ENCODE measurements at places on chromosomes 11 and 22. TPM values are rescaled to one million over a fixed set of nuclear protein-coding genes. Genes with fewer than 3 reads are reported as not detected.

GRCh38 chr22:31747441-31747840, 2.5 kb downstream of the PRR14L start:
- DNase-seq, result no peak
- peaks cover 25% of the 10 kb centered on the region for H3K4me1 ChIP-seq
- H3K36me3 ChIP-seq, result peaks cover 13% of the 10 kb centered on the region
- no peaks in the 10 kb centered on the region for H3K27me3 ChIP-seq

- no peaks in the 10 kb centered on the region for H3K36me3 ChIP-seq
- H3K27ac ChIP-seq, result no peak overlapping the region
- H3K4me1 ChIP-seq, result no peaks in the 10 kb centered on the region
- H3K4me3 ChIP-seq, result no peak overlapping the region
- DNase-seq, result no peak
These were observed 1747.2 kb upstream of the RAG2 start for GRCh38 chr11:38345286-38345685.

DNA sequence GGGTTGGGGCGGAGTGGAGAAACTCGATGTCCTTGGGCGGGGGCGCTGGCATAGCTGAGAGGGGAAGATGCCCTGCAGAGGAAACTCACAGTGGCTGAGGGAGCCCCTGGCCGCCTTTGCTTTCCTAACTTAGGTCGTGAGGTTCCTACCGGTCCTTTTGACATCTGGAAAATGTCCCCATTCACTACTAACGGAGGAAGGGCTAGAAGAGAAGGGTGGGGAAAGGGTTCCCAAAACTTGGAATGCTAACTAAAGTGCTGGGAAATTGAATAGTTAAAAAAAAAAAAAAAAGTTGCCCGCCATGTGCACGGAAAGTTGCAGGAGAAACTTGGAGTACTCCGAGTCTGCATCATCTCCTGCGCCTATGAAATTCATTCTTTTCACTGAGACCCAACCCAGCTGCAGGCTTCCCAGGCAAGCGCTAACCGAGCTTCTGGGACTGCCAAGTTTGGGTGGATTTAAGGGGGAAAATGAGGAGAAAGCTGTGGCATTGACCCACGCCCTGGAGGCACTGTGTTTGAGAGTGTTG, 796 bp downstream of the TIMP3 start:
- no peak overlapping the region for H3K27ac ChIP-seq
- H3K4me3 ChIP-seq, result no peak overlapping the region
- H3K36me3 ChIP-seq, result no peaks in the 10 kb centered on the region
- peaks cover 8% of the 10 kb centered on the region for H3K4me1 ChIP-seq

GRCh38 chr11:83957038-83957900, 671.1 kb upstream of the CCDC90B start:
- no peak overlapping the region for H3K4me3 ChIP-seq
- H3K36me3 ChIP-seq, result no peaks in the 10 kb centered on the region
- H3K27me3 ChIP-seq, result no peaks in the 10 kb centered on the region
- DNase-seq, result no peak

DNA sequence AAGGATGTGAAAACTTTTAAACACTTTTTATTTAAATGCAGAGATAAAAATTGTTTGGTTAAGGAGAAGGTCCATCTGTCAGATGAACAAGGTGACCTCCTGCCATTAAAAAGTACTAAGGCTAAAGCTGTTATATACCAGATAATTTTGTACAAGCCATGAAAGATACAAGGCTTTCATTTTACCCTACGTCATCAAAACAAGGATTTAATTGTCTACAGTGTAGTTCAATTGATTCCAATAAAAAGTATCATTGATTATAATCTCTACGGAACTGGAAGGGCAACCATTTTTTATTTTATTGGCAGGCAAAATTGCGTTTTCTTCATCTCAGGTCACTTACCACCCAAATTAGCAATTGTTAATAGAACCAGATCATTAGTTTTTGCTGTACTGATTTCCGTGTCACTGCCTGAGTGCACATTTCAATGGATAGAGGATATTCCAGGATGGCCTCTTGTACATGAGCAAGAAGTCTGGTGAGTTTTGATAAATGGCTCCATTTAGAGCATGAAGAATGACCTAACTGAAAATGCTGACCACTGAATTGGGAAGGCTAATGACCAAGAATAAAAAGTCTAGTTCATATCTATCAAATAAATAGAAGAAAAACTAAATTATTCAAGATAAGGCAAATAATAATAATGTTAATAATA, 564.9 kb downstream of the JRKL start:
- DNase-seq, result no peak
- H3K27me3 ChIP-seq, result no peaks in the 10 kb centered on the region
- no peak overlapping the region for H3K27ac ChIP-seq
- no peaks in the 10 kb centered on the region for H3K36me3 ChIP-seq

DNA sequence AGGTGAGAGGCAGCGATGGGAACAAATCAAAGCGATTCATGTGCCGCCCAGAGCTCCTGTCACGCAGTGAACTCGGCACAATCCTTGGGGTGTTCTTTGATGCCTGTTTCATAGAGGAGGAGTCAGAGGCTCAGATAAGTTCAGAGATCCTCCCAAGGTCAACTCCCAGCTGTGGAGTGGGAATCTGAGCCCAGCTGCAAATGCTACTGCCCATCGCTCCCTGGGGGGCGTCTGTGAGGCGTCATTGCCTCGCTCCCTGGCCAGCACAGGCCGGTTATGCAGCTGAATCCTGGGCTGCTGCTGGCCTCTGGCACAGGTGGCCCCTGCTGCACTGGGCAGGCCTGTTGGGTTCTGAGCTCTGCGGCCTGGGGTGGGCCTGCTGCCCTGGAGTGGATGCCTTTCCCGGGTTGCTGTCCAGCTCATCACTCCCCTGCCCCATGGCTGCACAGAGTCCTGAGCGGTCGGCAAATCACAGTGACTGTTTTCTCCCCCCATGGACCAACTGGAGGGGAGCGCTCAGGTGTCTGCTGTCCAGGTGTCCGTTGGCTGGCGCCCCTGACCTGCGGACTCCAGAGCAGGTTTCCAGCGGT, 36.3 kb upstream of the SHISAL1 start:
- peaks cover 6% of the 10 kb centered on the region for H3K27me3 ChIP-seq
- DNase-seq, result no peak
- H3K27ac ChIP-seq, result no peak overlapping the region
- peaks cover 7% of the 10 kb centered on the region for H3K4me1 ChIP-seq
- H3K36me3 ChIP-seq, result no peaks in the 10 kb centered on the region

The MFRP gene
- not detected for total RNA-seq

The CLTCL1 gene
- total RNA-seq, result 0.52 TPM

Data from CD4-positive, alpha-beta T cell (primary cell).